Kidney epithelial cell (primary cell): ENCODE measurements at places on chromosomes 2 and 18.

- no peak for DNase-seq
Measured at GRCh38 chr18:62612289-62612645, 89.4 kb downstream of the ZCCHC2 start.

DNA sequence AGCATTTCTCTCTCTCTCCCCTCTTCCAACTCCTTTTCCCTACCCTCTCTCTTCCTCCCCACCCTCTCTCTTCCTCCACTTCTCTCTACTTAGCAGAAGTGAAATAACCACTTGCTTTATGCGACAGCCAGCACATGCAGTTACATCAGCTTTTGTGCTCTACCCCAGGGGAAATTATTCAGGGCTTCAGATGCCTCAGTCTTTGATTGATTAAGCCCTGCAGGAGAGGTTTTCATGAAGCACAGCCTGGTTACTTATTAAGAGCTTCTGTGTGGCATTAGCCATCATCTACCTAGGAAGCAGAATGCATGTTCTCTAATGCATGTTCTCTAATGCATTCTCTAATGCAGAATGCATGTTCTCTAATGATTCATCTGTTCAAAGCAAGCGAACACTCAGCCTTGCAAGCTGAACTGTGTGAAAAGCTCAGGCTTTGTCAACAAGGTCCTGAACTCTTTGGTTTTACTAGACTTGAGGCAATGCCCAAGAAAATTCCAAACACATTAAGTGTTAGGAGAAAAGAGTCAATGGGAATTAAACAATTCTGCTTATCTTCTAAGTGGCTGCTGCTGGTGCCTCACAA, 56.1 kb downstream of the LHCGR start:
- DNase-seq, result no peak

- no peak for DNase-seq
Measured at GRCh38 chr2:97723156-97724072, 10.0 kb downstream of the ZAP70 start.

DNA sequence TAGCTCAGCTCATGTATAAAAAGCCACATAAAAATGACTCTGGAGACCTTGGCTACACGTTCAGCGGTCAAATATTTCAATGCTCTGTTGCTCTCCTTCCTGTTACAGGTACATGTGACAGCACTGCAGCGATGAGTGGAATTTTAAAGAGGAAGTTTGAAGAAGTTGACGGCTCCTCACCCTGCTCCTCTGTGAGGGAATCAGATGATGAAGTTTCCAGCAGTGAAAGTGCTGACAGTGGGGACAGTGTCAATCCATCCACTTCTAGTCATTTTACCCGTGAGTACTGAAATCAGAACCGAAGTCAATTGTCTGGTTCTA, 125.4 kb downstream of the CSRNP3 start:
- peak; percentile 25 for DNase-seq

GRCh38 chr2:38440655-38441054, 63.6 kb upstream of the ATL2 start:
- no peak for DNase-seq

DNA sequence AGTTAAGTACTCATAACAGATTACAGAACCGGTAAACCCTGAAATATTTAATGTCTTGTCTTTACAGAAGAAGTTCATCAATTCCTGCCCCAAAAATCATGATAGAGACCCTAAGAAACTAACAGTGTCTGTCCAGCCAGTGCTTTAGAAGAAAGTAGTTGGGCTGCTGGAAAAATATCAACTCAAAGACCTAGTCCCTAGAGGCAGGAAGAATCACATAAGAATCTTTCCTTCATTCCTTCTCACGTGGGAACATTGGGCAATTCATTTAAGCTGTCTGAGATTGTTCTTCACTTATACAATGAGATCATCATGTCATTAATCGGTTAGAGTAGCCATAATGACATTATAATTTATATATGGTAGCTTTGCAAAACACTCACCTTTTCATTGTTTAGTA, 156.4 kb downstream of the CCBE1 start:
- no peak for DNase-seq

DNA sequence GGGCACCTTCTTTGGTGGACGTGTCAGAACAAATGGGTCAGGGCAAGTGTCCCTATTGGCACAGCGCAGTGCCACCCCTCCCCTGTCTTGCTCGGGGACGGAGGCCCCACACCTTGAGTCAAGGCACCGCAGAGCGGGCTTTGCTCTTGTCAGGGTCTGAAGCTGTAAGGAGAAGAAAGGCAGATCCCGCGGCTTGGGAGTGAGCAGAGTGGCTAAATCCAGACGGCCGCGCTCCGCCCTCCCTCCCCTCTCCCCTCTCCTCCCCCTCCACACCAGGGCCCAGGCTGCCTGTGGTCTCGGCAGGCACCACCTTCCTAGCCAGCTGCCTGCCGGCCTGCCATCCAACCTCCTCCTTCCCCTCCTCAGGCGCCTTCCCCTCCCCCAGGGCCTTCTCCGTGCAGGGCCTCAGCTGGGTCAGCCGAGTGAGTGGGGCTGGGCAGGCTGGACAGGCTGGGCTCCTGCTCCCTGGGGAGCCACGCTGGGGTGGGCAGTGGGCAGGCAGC, 25.8 kb downstream of the SPEG start:
- no peak for DNase-seq

- no peak for DNase-seq
Measured at GRCh38 chr2:151119374-151119773, 142.3 kb downstream of the RBM43 start.

DNA sequence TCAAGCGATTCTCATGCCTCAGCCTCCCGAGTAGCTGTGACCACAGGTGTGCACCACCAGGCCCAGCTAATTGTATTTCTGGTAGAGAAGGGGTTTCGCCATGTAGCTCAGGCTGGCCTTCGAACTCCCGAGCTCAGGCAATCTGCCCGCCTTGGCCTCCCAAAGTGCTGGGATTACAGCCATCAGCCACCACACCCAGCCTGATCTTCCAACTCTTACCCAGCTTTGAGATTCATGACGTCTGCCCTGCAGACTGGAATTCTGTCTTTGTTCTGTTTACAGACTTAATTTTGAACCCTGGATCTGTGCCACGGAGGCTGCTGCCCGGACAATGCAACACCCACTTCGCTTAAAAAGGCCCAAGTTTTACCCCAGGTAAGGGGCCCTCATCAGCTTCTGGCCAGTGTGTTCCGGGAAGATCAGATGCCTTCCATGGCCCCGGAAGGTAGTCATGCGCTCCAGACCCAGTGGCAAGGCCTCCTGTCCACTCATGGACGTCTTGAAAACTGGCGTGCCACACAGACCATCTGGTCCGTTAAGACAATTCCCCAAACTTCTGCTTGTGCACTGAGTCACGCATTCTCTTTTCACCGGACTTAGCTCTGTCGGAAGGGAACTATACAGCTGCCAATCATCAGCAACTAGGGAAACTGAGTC, 5.5 kb downstream of the PXDN start:
- no peak for DNase-seq

GRCh38 chr2:175786471-175787124, 215.5 kb downstream of the LNPK start:
- DNase-seq, result no peak

DNA sequence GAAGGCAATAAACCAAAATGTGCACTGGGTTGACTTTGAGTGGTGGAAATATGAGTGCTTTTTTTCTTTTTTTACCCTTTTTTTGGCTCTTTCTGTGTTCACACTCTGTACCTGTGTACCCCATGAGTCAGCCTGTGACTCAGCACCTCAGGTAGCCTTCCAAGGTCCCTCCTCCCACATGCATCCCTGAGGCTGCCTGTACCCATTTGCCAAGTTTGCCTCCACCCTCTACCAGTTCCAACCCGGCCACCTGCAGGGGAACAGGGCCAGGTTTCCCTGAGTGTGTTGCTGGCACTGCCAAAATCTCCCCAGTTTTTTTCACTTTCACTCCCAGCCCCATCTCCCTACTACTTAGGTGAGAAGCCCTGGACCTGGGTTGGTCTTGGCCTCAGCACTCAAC, 14.0 kb downstream of the CXCR1 start:
- DNase-seq, result no peak

- no peak for DNase-seq
Measured at GRCh38 chr2:45888167-45888566, 236.7 kb downstream of the PRKCE start.

GRCh38 chr2:152890736-152891135, 172.3 kb downstream of the ARL6IP6 start:
- no peak for DNase-seq

DNA sequence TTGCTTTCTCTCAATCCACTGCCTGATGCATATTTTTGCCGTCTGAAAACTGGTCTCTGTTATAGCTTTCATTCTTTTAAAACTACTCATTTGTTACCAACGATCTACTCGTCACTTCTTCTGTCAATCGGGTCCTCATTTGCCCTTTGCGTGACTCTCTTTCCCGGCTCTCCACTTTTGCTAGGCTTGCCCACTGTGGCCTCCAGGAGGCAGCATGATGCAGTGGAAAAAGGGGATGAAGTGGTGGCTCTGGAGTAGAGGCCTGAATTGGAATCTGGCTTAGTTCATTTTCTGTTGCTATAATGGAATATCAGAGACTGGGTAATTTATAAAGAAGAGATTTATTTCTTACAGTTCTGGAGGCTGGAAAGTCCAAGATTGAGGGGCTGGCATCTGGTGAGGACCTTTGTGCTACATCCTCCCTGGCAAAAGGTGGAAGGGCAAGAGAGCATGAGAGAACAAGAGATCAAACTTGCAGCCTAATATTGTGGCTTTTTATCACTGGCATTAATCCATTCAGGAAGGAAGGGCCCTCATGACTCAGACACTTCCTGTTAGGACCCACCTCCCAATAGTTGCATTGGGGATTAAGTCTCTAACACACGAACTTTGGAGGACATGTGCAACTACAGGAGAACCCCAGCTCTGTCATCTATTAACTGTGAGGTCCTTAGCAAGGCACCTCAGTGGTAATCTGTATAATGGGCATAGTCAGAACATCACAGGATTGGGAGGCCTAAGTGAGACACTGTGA, 15.4 kb downstream of the GDF7 start:
- DNase-seq, result no peak

GRCh38 chr2:85472261-85472660, 53.7 kb downstream of the SH2D6 start:
- no peak for DNase-seq

DNA sequence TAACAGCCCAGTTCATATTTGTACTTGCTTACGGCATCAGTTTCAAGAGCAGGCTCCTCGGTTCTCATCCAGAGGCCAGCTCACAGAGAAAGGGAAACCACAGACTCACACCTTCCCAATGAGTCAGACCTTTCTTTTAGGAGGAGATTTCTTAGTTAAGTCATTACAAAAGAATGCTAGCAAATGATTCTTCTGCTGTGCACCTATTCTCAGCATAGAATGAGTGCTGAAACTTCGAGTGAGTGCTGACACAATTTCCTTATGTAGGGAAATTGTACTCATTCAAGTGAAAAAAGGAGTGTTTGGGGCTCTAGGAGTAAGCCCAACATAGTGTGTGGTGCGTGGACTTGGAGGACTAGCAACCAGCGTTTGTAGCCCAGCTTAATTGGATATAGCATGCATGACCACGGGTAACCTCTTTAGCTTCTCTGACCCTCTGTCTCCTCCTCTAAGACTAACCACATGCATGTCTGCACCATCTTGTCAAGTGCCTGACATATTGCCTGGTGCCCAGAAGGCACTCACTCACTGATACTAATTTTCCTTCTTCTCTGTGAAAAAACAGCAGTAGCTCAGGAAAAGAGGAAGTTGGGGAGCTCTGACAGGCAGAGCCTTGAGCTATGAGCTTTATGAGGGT, 87.0 kb downstream of the ALPK2 start:
- peak; percentile 99 for DNase-seq

- no peak for DNase-seq
Measured at GRCh38 chr2:216849987-216850386, 9.9 kb downstream of the TNP1 start.

- no peak for DNase-seq
Measured at GRCh38 chr2:52572469-52572894, 1195.1 kb upstream of the CHAC2 start.

- no peak for DNase-seq
Measured at GRCh38 chr18:46310675-46311345, 206.6 kb downstream of the HAUS1 start.

- no peak for DNase-seq
Measured at GRCh38 chr2:140354544-140354943, 1574.4 kb upstream of the NXPH2 start.

GRCh38 chr2:35852-36251, 10.5 kb downstream of the FAM110C start:
- DNase-seq, result no peak

GRCh38 chr2:37622450-37623100, 48.9 kb downstream of the CDC42EP3 start:
- no peak for DNase-seq

- DNase-seq, result no peak
Measured at GRCh38 chr2:162327134-162327769, 8.8 kb upstream of the IFIH1 start.

- DNase-seq, result no peak
Measured at GRCh38 chr2:176175709-176176607, 12.5 kb upstream of the HOXD1 start.

DNA sequence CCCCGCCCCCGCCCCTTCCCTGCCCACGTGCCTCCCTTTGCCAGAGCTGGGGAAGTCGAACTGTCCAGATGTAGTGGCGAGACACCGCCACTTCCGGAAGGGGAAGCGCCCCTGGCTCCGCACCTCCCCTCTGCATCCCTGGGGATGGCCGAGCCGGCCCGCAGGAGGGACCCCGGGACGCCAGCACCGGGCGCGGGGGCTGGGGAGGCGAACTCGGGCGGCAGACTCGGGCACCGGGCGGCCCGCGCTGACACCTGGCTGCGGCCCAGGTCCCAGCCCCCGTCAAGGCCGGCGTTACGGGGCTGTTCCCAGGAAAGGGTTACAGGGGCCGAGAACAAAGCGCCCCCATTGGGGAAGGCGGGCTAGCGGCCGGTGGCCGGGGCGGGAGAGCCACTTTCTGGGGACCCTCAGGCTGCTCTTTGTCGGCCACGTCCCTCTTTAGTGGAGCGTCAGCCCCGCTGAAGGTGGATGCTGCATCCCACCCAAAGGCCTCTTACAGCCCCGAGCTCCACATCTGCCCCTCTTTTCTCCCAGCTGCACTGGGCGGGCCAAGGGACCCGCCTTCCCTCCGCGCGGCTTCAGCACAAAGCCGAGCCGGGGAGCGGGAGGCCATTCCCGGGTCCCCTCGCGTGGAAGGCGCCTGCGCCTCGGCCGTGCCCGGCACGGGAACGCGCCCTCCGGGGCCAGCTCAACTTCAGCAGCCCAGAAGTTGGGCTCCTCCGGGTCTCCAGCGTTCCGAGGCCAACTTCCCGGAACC, 1.3 kb downstream of the SDC1 start:
- no peak for DNase-seq

- no peak for DNase-seq
Measured at GRCh38 chr2:53450923-53451322, 316.7 kb upstream of the CHAC2 start.

- DNase-seq, result peak; percentile 5
Measured at GRCh38 chr2:145431181-145431951, 911.4 kb upstream of the ZEB2 start.

DNA sequence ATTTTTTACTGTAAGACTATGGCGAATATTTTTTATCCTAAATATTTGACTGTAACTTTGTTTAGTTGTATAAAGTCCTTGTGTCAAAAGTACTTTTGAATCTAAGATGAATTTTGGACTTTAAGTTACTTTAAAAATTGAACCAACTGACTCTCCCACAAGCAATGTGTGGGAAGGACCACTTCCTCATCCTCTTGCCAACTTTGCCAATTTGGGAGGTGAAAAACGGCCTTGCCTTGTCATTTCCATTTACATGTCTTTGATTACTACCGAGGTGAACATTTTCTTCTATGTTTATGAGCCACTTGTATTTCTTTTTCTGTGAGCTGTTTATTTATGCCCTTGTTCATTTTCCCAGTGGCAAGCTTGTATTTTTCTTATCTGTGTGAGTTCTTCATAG, 12.8 kb upstream of the MSGN1 start:
- DNase-seq, result no peak
